ENCODE measurements at places on chromosomes 4 and X. TPM values are rescaled to one million over a fixed set of nuclear protein-coding genes. Genes with fewer than 3 reads are reported as not detected.

Gene SLC9A6
- total RNA-seq: 11.8 TPM

Gene BANK1
- total RNA-seq: 5.8 TPM

Gene GLUD2
- total RNA-seq: 1.3 TPM

Gene DMRTC1
- not detected for total RNA-seq

Gene FAM53A
- 5.2 TPM for total RNA-seq

Gene SPANXN1
- not detected for total RNA-seq

Gene TKTL2
- not detected for total RNA-seq

Gene MAGEC3
- not detected for total RNA-seq

Measured in Caco-2 (cell line).